ENCODE measurements at places on chromosomes 5 and 9.

DNA sequence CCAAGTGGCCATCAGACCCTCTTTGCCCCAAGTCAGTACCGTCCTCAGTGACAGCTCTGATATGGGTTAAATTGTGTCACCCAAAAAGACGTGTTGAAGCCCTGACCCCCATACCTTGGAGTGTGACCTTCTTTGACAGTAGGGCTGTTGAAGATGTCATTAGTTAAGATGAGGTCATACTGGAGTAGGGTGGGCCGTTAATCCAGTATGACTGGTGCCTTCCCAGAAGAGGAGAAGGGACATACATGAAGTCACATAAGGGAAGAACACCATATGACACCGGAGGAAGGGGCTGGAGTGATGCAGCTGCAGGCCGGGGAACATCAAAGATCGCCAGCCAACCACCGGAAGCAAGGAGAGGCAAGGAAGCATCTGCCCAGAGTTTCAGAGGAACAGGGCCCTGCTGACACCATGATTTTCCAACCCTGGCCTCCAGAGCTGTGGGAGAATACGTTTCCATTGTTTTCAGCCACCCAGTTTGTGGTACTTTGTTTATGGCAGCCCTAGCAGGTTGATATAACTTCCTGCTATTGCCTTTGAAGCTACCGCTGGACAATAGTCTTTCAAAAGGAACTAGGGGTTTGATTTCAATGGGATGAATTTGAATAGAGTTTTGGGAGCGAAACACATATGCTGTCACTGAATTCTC lies 36.4 kb upstream of the CPEB4 start:
- no peak for DNase-seq

GRCh38 chr9:114611516-114612271 lies 603 bp downstream of the TMEM268 start:
- peak; percentile 76 for DNase-seq

- DNase-seq = no peak
Observed at GRCh38 chr9:113176803-113177202, 26.0 kb downstream of the SLC31A2 start.

GRCh38 chr5:168422431-168422830 lies 63.8 kb upstream of the RARS1 start:
- DNase-seq = no peak

- peak; percentile 94 for DNase-seq
Observed at GRCh38 chr5:39473156-39473775, 48.5 kb upstream of the DAB2 start.

DNA sequence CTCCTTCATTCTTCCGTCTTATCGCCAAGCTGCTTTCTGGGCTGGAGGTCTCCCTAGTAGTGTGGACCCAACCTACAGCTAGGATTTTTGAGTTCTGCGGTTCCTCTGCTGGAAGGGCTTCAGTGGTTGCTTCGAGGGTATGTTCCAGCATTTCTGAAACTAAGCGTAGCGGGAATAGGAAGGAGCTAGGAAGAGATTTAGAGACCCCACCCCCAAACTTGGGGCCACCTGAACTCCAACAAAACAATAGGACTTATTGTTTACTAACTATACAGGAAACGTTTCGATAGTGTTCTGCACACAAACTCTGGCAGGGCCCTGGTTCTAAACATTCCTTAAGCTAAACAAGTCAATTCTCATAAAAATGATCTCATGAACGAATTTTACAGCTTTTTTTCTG lies 346.7 kb downstream of the PLK2 start:
- DNase-seq = no peak

DNA sequence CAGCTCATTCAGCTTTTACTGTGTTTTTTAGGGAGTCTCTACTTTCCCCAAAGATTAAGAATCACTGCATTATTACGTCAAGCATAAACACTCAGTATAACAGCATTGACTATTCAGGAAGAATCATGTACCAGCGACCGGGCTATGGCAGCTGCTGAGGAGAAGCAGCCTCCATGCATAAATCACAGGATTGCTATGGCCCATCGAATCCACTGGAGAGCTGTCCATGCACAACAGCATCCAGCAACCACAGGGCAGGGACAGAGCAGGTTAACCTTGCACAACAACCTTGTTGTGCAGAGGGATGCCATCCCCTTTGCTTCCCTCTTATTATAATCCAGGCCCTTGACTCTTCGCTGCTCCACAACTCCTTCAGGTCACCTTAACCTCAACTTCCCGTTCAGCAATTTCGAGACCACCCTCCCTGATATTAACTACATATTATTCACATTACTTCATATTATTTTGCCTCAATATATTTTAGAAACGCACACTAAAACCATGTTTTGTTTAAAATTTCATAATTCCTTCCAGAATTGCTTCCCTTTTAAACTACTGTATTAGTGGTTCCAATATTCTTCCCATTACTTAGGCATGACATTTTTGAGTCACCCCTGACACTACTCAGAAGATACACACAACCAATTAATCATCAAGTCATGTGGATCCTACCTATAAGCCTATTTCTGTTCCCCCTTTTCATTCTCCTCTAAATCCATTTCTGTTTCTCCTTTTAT lies 991 bp downstream of the IARS1 start:
- peak; percentile 37 for DNase-seq
